ENCODE measurements at places on chromosomes 4 and X.

DNA sequence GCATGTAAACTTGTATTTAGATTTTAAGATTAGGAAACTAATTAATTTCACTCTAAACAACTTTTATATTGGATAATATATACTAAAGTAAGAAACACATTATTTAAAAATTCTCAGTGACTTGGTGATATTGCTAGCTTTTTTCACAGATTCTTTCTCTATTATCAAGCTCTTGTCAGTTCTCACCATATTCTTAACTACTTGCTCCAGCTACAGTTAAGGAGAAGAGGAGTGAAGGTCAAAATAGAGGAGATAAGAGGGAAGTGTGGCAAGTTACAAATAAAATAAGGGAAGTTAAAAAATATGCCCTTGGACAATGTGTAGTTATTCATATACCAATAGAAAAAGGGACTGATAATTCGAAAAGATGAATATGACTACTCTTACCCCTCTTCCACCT lies 34.7 kb upstream of the NAF1 start:
- no peak for DNase-seq
- H3K4me3 ChIP-seq: no peak overlapping the region
- no peaks in the 10 kb centered on the region for H3K36me3 ChIP-seq

DNA sequence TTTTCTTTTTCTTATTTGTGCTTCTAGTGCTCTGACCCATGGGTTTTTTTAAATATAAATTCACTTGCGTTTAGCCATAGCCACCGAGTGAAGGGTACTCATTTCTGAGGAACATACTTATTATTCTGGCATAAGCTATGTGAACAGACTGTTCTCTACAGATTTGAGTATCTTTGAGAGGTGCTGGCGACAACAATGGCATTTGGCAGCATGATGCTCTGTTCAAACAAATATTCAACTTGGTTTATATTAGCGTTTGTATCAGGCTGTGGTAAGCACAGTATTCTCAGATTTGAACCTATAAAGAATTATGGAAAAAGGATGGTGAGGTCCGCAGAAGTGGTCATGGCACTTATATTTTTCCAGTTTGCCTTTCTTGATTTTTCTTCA lies 108.7 kb upstream of the LIMCH1 start:
- DNase-seq: no peak
- no peaks in the 10 kb centered on the region for H3K36me3 ChIP-seq
- H3K27me3 ChIP-seq: no peaks in the 10 kb centered on the region
- H3K4me3 ChIP-seq: no peak overlapping the region
- H3K27ac ChIP-seq: no peak overlapping the region

DNA sequence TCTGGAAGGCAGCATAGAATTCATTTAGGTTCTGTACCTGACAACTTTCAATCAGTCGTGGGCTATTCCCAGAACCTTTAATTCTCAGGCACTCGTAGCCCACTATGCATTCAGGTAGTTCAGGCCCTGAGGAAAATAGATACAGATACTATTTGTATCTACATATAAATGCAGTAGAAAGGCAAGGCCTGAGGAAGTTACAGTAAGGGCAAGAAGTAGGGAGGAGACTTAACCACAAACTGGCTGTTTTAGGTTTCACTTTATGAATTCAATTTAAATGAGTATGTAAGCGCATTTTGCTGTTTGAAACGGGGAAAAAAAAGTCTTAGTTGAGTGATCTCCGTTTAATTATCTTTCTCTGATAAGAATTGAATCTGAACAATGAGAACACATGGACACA lies 529.4 kb upstream of the ATOH1 start:
- no peaks in the 10 kb centered on the region for H3K36me3 ChIP-seq
- H3K4me3 ChIP-seq: no peak overlapping the region
- H3K27ac ChIP-seq: no peak overlapping the region
- no peaks in the 10 kb centered on the region for H3K4me1 ChIP-seq

GRCh38 chrX:47217121-47217851 lies 1.2 kb upstream of the CDK16 start:
- peaks cover under 1% of the 10 kb centered on the region for H3K36me3 ChIP-seq
- no peak overlapping the region for H3K4me3 ChIP-seq
- no peaks in the 10 kb centered on the region for H3K4me1 ChIP-seq
- no peak for DNase-seq
- H3K27ac ChIP-seq: peak overlapping the region; percentile 69

GRCh38 chrX:23662853-23663252 lies 4.4 kb upstream of the PRDX4 start:
- no peaks in the 10 kb centered on the region for H3K27me3 ChIP-seq
- H3K4me3 ChIP-seq: no peak overlapping the region
- H3K4me1 ChIP-seq: no peaks in the 10 kb centered on the region
- no peaks in the 10 kb centered on the region for H3K36me3 ChIP-seq
- DNase-seq: no peak

DNA sequence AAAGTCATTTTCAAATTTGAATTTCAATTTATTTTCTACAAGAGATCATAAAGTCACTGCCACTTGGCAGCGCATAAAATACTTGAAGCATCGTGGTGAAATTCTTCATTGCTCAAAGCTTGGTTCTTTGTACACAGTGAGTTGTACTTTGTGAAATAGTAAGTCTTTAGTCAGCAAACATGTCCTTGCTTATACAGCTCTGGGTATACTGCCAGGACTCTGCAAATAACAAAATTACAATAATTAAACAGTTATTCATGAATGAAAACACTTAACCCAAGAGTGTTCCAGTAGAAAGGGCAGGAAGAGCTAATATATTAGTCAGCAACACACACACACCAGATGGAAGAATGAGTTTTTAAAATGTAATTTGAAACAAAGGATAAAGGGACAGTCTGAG lies 1300.9 kb upstream of the DIAPH2 start:
- H3K36me3 ChIP-seq: no peaks in the 10 kb centered on the region
- H3K27me3 ChIP-seq: no peaks in the 10 kb centered on the region
- no peak for DNase-seq

- H3K27me3 ChIP-seq: no peaks in the 10 kb centered on the region
- DNase-seq: no peak
- H3K4me3 ChIP-seq: no peak overlapping the region
- no peak overlapping the region for H3K27ac ChIP-seq
These were observed 143.0 kb downstream of the STIM2 start for GRCh38 chr4:27003642-27004113.

- H3K36me3 ChIP-seq: no peaks in the 10 kb centered on the region
- H3K4me3 ChIP-seq: no peak overlapping the region
- H3K4me1 ChIP-seq: peaks cover 14% of the 10 kb centered on the region
- H3K27ac ChIP-seq: no peak overlapping the region
These were observed 1.9 kb downstream of the ENPP6 start for GRCh38 chr4:184215709-184216328.

DNA sequence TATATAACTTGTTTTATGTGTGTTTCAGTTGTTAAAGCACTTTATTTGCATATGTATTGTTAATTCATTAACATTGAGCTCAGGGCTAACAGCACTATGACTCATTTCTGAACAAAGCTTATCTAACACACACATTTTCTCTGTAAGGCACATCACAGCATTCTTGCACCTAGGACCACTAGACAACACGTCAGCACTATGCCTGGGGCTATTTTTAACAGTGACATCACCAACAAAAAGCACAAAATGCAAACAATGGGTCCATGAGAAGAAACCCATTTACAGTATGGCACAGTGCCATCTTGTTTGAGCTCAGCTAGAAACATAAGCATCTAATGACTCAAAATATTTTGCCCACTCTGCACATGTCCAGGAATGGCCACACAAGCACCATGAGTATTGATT lies 124.4 kb downstream of the RELL1 start:
- no peak for DNase-seq
- H3K4me3 ChIP-seq: no peak overlapping the region
- H3K4me1 ChIP-seq: no peaks in the 10 kb centered on the region
- H3K36me3 ChIP-seq: no peaks in the 10 kb centered on the region

- no peaks in the 10 kb centered on the region for H3K4me1 ChIP-seq
- H3K4me3 ChIP-seq: no peak overlapping the region
- H3K27ac ChIP-seq: no peak overlapping the region
- no peak for DNase-seq
These were observed 1042.3 kb downstream of the FSTL5 start for GRCh38 chr4:161121451-161121850.

GRCh38 chr4:13705521-13706041 lies 78.1 kb upstream of the BOD1L1 start:
- H3K36me3 ChIP-seq: no peaks in the 10 kb centered on the region
- no peak overlapping the region for H3K27ac ChIP-seq
- H3K4me3 ChIP-seq: no peak overlapping the region
- no peaks in the 10 kb centered on the region for H3K27me3 ChIP-seq
- no peaks in the 10 kb centered on the region for H3K4me1 ChIP-seq

DNA sequence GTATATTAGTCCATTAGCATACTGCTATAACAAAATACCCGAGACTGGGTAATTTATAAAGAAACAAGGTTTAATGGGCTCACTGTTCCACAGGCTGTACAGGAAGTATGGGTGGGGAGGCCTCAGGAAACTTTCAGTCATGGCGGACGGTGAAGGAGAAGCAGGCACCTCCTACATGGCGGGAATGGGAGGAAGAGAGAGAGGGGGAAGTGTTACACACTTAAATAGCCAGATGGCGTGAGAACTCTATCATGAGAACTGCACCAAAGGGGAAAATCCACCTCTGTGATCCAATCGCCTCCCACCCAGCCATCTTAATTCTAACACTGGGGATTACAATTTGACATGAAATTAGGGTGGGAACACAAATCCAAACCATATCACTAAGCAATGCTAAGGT lies 98.9 kb upstream of the SH3RF1 start:
- H3K4me1 ChIP-seq: no peaks in the 10 kb centered on the region
- no peak for DNase-seq
- no peaks in the 10 kb centered on the region for H3K36me3 ChIP-seq

- H3K36me3 ChIP-seq: no peaks in the 10 kb centered on the region
- no peak overlapping the region for H3K4me3 ChIP-seq
- DNase-seq: no peak
- H3K27ac ChIP-seq: no peak overlapping the region
- H3K4me1 ChIP-seq: peaks cover 8% of the 10 kb centered on the region
These were observed 79.2 kb downstream of the RTL5 start for GRCh38 chrX:72052415-72053090.

- H3K27me3 ChIP-seq: no peaks in the 10 kb centered on the region
- H3K4me1 ChIP-seq: no peaks in the 10 kb centered on the region
- H3K36me3 ChIP-seq: no peaks in the 10 kb centered on the region
- H3K4me3 ChIP-seq: no peak overlapping the region
- no peak overlapping the region for H3K27ac ChIP-seq
These were observed 106.9 kb downstream of the SORCS2 start for GRCh38 chr4:7299010-7299907.

DNA sequence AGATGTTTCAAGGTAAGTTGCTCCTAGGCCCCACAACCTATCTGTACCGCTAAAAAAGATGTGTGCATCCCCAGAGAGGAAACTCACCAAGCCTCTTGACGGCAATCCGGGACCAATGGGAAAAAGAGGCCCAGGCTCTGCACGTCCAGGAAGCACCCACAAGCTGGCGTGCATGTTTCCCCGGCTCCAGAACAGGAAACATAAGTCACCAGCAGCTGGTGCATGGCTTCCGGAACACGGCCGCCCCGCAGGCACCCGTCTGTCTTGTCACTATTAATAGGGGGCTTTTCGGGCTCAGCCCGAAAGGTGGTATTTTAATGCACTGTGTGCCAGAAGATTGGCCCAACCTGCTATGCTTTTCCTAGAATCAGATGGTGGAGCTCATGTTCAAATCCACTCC lies 22.2 kb downstream of the CRMP1 start:
- H3K36me3 ChIP-seq: no peaks in the 10 kb centered on the region
- no peaks in the 10 kb centered on the region for H3K4me1 ChIP-seq
- H3K27ac ChIP-seq: no peak overlapping the region
- no peaks in the 10 kb centered on the region for H3K27me3 ChIP-seq
- H3K4me3 ChIP-seq: no peak overlapping the region

GRCh38 chr4:19729886-19730651 lies 521.6 kb upstream of the SLIT2 start:
- DNase-seq: no peak
- H3K36me3 ChIP-seq: no peaks in the 10 kb centered on the region
- no peaks in the 10 kb centered on the region for H3K4me1 ChIP-seq
- no peaks in the 10 kb centered on the region for H3K27me3 ChIP-seq

- H3K4me3 ChIP-seq: no peak overlapping the region
- H3K4me1 ChIP-seq: no peaks in the 10 kb centered on the region
- peaks cover 24% of the 10 kb centered on the region for H3K27me3 ChIP-seq
- no peak overlapping the region for H3K27ac ChIP-seq
- DNase-seq: no peak
These were observed 30.5 kb downstream of the PAGE2 start for GRCh38 chrX:55119271-55119670.
